ENCODE measurements at places on chromosomes 16 and 17.
A peak's percentile ranks its signal among the peaks of the same experiment; 100 is the strongest.

GRCh38 chr17:73998653-73999645 is 204.5 kb upstream of the RPL38 start:
- peak; percentile 79 for DNase-seq

DNA sequence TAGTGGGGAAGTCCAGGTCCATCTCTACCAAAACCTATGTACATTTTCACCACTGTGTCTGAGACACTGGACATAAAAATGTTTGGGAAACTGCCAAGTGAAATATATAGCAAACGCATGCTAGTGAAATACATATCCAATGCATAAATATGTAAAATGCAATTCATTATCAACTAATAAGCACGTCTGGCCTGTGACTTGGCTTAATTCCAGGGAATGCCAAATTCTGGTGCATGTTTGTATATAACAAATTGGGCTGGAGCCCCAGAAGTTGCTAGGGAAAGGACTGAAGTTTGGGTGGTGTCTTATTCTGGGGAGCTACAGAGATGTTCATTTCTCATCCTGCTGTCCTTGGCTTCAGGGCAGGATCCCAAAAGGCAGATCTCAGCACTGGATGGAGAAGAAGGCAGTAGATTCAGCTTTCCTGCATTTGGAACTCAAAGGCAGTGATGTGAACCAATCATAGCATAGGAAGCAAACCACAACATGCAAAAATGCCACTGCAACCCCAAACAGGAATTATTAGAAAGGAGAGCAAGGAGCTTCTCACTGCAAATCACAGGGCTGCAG is 184.3 kb downstream of the HS3ST3A1 start:
- DNase-seq, result no peak

- DNase-seq, result no peak
Measured at GRCh38 chr16:17773698-17774101, 302.9 kb upstream of the XYLT1 start.

DNA sequence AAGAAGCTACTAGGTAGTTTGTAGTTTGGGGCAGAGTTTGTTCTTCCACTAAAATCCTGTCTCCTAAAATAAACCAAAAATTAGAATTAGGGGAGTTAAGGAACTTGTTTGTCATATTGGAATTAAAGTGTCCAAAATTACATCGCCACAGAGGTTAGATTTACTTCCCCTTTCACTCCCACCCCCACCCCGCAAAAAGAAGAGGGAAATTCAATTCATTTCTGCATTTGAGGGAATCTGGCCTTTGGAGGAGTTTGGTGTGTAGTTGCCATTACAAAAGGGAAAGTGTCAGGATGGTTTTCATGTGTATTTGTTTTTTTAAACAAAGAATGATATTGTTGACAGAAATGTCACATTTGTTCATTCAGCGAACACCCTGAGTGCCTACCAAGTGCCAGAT is 5.8 kb downstream of the TMEM97 start:
- no peak for DNase-seq

DNA sequence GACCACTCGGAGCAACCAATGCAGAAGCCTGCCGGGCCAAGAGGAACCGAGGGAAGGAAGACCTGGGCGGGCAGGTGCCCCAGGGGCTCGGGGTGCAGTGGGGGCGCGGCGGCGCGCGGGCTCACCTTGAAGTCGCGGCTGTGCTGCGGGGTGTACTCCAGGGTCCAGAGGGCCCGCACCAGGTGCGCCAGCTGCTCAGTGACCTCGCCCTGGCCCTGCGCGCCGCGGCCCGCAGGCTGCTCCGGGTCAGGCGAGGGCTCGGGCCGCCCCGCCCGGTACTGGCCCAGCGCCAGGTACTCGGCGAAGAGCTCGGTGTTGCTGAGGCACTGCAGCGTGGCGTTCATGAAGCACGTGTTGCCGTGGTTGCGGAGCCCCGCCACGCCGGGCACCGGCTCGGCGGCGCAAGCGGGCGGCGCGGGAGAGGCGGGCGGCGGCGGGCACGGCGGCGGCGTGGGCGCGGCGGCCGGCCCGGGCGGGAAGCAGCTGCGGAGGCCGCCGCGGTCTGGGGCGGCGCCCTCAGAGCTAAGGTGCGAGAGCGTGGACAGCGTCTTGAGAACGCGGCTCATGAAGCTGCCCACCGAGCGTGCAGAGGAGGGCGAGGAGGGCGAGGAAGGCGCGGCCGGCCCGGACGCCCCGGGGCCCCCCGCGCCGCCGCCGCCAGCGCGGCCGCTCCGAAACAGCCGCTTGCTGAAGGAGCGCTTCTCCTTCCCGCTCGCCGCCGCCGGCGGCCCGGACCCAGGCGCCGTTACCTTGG is 562 bp downstream of the USP31 start:
- DNase-seq, result peak; percentile 77

DNA sequence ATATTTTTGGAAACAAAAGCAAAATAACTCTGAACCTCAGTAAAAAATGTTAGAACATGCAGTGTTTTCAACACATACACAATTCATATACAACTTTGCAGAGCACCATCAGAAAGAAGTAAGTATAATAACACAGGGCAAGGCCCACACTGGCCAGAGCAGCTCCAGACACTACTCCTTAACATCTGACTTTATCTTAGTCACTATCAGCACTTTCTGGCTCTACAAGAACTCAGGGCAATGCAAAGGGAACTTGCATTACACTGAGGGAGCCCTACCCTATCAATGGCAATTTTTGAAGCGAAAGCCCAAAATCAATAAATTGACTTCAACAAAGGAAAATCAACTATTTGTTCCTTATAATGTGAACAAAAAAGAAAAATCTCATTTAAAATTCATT is 16.5 kb downstream of the RNF157 start:
- no peak for DNase-seq

Data from colonic mucosa (tissue), 4 donors.